ENCODE measurements at places on chromosomes 7 and 10.

- DNase-seq, result no peak
These were observed 96.0 kb downstream of the GATA3 start for GRCh38 chr10:8150401-8150905.

DNA sequence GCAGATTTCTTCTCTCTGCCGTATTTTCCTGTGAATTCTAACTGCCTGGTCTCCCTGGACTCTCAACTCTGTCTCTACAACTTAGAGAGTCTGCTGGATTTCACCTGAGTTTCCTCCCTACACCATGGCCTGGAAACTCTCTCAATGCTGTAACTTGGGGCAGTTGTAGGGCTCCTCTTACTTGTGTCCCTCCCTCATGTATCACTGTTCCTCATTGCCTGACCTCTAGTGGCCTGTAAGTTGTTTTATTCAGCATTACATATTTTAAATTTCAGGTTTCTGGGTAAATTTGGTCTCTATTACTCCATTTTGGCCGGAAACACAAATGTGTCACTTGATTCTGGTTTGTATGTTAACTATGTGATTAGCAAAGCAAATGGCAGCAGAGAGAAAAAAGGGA, 70.9 kb downstream of the DYNC1I1 start:
- peak; percentile 23 for DNase-seq

DNA sequence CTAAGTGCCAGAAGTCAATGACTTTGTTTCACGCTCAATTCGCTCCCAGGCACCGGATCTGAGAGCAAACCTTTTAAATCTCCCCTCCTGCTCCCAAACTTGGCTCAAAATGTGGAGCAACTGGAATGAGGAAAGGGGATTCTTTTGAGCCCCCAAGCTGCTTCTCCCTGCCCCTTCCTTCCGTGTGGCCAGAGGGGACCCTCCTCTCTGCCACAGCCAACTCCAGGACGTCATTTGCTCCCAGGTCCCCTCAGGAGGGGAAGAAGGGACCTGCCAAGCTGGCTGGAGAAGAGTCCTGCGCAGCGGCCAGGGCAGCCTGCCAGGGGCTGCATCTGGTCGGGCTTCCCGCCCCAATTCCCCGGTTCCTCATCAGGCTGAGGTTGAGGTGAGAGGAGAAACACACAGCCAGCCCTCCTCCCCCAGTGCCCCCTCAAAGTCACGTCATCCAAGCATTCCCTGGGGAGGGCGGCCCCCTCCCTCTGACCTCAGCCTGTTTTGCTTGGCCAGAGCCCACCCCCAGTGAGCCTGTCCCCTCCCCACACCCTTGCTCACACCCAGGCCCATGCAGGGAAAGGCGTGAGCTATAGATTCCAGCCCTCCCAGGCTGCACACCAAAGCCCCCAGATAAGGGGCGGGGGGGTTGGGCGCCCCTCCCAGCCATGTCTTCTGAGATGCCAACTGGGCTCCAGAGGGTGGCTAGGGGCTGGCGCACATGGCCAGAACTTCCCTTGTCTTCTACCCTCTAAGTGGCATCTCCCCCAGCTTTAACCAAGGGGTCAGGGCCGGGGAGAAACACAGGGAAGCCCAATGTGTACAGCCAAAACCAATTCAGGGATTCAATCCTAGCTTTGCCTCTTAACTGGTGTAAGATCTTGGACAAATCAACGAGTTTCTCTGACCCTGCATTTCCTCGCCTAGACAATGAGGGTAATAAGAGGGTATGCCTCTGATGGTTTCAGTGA, 35.0 kb downstream of the SH3PXD2A start:
- no peak for DNase-seq

DNA sequence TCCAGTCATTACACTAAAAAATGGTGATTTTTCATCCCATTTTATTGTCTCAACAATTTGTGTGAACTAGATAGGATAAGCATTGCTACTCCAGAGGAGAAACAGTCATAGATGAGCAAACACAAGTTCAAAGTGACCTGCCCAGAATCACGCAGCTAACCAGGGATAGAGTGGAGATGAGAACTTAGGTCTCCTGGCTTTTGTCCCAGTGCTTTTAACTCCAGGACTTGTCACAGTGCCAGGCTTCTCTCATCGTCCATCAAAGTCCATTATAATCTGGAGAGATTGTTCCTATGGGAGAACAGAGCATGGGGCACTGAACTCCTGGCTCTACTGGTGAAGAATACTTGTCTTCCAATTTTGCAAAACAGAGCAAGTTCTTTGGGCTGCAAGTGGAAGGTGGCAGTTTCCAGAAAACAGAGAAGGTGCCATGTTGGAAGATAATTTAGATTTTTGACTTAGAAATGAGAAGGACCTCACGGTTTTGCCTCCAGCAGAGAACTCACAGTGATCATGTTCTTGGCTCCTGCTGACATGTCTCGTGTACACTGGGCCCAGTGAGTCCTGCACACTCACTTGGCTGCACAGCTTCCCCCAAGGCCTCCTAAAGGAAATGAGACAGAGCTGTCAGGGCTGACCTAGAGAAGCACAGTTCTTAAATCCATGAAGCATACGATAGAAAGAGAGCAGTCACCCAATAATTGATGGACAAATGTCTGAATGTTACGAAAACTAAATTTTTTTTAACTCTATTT, 322.9 kb upstream of the NRP1 start:
- no peak for DNase-seq

- DNase-seq, result no peak
These were observed 574.8 kb downstream of the ETV1 start for GRCh38 chr7:13414661-13415107.

- DNase-seq, result no peak
These were observed 386.6 kb upstream of the TEX47 start for GRCh38 chr7:89182116-89182515.

DNA sequence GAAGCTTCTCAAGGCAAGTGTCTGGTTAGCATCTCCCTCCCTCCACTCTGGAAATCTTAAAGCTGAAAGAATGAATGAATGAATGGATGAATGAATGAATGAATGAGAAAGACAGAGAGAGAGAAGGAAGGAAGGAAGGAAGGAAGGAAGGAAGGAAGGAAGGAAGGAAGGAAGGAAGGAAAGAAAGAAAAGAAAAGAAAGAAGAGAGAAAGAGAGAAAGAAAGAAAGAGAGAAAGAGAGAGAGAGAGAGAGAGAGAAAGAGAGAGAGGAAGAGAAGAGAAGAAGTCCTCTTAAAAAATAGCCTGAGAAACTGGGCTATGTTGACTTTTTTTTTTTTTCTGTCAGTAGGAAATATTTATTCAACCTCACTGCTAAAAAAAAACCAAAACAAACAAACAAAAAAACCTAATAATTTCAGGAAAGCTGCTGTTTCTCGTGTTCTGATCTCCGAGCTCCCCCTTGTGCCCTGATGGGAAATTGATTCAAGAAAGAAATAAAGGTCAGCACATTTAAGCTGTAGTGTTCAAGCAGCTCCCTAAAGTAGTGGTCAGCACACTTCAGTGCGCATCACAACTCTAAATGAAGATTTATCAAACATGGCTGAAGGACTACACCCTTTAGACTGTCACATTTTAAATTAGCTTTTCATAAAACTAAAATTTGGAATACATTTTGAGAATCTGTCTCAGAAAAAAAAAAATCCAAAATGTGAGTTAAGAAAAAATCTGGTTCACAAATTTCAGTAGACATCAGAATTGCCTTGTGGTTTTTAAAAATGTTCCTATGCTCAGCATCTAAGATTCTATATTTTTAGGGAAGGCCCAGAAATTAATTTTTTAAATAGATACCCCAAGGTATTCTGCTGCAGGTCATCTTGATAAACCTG, 154.3 kb downstream of the ELAPOR2 start:
- DNase-seq, result peak; percentile 44

DNA sequence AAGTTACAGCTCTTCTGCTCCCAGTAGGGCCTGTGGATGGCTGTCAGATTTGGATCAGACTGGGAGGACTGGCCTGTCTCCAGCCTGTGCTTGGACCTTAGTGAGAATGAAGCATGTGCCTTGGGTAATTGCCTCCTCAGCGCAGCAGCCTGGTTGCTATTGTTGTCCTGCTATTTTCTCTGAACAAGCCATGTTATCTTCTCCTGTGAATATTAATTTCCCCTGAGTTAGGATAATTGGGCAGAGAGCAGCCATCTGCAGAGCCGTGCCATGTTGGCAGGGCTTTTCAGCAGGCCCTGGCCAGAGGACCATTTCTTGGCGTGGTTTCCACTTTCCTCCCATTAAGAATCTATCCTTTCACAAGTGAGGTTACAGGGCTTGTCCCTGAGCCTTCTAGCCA, 497.3 kb downstream of the SORCS3 start:
- no peak for DNase-seq

DNA sequence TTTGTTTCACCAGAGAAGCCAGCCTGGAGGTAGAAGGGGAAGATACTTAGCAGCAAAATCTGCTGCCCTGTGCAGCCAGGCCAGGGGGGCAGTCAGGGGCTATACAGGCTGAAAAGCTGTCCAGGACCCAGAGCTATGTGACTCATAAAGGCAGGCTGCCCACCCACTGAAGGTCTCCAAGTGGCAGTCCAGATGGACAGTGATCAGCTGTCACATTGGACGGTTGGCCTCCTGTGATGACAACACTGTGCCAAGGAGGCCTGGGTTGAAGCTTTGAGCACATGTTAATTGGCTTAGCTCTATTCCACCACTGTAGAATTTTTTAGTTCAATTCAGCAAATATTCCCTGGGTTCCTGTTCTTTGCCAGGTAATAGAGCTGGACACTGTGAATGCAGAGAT, 577.3 kb upstream of the GALNT17 start:
- DNase-seq, result no peak

Data from NB4 (cell line).